ENCODE measurements at places on chromosomes 16 and 17. TPM values are rescaled to one million over a fixed set of nuclear protein-coding genes. Genes with fewer than 3 reads are reported as not detected.
A peak's percentile ranks its signal among the peaks of the same experiment; 100 is the strongest.

DNA sequence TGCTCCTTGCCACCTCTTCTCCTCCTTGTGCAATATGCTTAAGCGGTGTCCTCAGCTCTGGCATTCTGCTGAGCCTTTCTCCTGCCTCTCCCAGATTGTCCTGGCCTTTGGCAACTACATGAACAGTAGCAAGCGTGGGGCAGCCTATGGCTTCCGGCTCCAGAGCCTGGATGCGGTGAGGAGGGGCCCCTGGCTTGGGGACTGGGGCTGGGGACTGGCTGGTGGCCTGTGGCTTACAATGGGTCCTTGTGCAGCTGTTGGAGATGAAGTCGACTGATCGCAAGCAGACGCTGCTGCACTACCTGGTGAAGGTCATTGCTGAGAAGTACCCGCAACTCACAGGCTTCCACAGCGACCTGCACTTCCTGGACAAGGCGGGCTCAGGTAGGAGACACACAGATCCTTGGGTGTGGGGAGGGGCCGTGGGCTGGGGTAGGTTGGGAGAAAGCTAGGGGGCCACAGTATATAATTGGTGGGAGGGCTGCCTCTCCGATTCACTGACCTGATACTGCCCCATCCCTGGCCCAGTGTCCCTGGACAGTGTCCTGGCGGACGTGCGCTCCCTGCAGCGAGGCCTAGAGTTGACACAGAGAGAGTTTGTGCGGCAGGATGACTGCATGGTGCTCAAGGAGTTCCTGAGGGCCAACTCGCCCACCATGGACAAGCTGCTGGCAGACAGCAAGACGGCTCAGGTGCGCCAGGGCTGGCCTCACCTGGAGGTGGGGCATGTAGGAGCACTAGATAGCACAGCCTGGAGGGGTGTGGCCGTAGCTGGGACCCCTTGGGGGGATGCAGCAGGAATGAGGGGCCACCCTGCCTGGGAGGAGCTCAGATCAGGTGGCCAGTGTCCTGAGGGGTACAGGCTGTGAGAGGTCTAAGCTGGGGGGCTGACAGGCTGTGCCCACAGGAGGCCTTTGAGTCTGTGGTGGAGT is 16.9 kb downstream of the SPATA32 start:
- DNase-seq: no peak

GRCh38 chr17:43958748-43959352 is 5.1 kb upstream of the PYY start:
- DNase-seq: no peak

GRCh38 chr16:66572356-66572755 is 6.1 kb downstream of the CMTM1 start:
- DNase-seq: no peak

DNA sequence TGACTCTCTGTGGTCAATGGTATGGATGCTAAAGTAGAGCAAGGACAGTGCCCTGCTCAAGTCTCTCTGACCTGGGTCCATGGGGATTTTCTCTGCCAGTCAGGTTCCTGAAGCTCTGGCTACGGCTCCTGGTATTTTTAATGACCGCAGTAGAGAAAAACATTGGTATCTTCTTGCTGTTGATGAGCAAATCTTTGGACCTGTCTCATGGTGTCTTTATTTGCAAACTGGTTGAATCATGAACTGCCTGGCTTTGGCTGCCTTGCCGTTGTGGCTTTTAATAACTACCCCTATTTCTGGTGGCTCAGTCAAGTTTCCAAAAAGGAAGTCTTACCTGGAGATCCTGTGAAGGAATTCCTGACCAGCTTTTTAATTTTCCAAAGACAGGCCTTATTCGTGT is 8.7 kb downstream of the FAM234A start:
- DNase-seq: no peak

DNA sequence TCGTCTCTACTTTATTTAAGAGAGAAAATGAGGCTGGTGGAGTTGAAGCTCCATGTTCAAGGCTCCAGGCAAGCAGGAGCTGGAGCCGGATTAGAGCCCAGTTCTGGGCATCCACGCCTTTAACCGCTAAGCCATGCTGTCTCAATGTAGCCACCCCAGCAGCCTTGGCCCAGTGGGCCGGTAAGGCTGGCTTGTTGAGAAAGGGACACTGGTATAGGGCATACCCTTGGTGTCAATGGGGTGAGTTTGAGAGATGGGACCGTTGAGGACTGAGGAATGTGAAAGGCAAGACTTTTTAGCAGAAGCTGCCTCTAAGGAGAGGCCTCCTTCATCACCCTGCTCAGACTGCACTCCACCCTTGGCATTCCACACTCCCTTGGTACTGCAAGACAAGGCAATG is 147.4 kb downstream of the CYLD start:
- no peak for DNase-seq

DNA sequence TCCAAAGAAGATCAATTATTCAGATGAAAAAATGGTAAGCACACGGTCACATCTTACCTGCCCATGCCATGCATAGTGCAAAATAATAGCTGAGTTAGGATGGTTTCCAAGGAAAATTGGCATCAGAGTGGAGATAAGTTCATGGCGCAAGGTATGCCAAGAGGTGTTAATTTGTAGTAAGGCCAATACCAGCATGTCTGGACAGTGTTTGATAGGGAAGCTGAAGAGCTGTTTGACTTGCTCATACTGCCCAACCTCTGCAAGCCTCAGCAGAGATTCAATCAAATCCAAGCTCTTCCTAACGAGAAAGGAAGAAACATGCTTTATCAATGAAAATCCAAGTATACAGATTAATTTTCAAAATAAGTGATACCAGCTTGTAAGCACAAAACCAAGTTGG is 51.0 kb downstream of the CNOT1 start:
- no peak for DNase-seq

- peak; percentile 85 for DNase-seq
Measured at GRCh38 chr16:84115919-84116719, 623 bp downstream of the MBTPS1 start.

- no peak for DNase-seq
Measured at GRCh38 chr16:84988328-84989080, 22.8 kb downstream of the ZDHHC7 start.

GRCh38 chr16:50121278-50121677 is 31.8 kb upstream of the TENT4B start:
- DNase-seq: no peak

- DNase-seq: no peak
Measured at GRCh38 chr16:79186196-79186595, 414.3 kb downstream of the MAF start.

- DNase-seq: no peak
Measured at GRCh38 chr17:17866425-17866824, 29.6 kb upstream of the SREBF1 start.

BIRC5 gene
- 0.39 TPM for total RNA-seq

IL34 gene
- total RNA-seq: 0.88 TPM

VPS35L gene
- 25.8 TPM for total RNA-seq

TP53TG3C gene
- not detected for total RNA-seq

HOXB5 gene
- total RNA-seq: not detected

Data from CD4-positive, alpha-beta T cell (primary cell).